ENCODE measurements at places on chromosomes 16 and 17.
A peak's percentile ranks its signal among the peaks of the same experiment; 100 is the strongest.

DNA sequence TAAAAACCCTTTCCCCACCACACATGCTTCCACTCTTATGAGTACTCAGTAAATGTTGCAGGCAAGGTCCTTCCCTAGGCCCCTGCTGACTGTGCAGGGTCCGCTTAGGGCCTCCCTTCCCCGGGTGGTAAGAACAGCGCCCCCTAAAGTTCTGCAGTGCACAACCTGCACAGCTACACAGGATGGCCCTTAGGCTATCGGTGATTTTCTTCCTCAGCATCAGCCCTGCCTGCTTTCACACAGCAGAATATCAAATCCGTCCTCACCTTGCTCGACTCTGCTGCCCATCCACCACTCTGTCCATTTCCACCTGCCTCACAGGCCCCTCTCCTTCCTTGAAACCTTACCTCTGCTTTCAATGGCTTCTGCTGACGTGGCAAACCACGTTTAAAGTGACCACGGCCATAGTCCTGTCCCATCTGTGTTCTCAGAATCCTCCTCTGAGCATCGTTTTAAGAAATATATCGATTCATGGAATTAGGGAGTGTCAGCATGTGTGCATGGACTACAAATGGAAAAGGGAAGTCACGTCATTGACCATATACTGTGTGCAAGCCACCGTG lies 51.4 kb upstream of the TMEM132E start:
- DNase-seq = no peak

DNA sequence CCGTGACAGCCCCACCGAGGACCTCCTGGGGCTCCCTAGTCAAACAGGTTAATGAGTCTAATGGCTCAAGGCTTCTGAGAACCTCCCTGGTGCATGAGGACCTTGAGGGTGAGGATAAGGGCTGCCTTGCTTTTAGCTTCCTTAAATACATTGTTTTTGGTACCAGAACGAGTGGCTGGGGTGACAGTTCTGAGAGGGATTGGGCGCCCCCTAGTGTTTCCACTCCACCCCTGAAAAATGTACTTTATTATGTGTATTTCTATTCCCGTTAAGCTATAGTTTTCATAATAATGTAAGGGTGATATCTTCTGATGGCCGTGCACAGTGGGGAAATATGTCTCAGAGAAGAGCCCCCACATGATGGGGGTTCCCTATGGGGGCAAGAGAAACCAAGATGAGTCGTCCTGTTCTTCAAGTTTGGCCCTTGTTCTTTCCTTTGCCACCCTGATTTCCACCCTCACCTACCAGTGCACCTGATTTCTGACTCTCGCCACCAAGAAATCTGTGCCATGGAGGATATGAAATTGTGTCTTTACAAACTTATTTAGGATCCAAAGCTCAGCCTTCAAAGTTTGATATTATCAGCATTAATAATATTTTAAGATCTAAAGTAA lies 14.5 kb upstream of the VWA3A start:
- peak; percentile 58 for DNase-seq

- no peak for DNase-seq
Observed at GRCh38 chr16:22789281-22789945, 24.5 kb upstream of the HS3ST2 start.

- no peak for DNase-seq
Observed at GRCh38 chr16:88790312-88791211, 5.5 kb upstream of the PIEZO1 start.

DNA sequence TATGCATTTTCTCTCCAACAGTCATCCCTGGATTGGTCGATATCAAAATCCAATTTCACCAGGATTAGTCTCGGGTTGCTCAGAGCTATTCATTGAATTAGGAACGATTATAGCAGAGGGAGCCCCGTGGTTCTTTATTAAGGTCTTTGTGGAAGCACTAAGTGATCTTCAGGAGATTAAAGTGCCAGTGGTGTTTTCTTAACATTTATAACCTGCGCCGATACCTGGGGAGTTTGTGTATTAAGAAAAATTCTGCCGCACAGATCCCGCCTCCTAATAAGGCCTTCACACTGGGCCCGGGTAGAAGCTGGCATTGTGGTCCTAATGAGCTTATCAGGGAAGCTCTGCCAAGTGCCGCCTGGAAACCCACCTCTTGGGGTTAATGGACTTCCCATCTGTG lies 238.7 kb downstream of the RBFOX1 start:
- no peak for DNase-seq

- DNase-seq = no peak
Observed at GRCh38 chr16:85637808-85638647, 24.9 kb downstream of the GSE1 start.

DNA sequence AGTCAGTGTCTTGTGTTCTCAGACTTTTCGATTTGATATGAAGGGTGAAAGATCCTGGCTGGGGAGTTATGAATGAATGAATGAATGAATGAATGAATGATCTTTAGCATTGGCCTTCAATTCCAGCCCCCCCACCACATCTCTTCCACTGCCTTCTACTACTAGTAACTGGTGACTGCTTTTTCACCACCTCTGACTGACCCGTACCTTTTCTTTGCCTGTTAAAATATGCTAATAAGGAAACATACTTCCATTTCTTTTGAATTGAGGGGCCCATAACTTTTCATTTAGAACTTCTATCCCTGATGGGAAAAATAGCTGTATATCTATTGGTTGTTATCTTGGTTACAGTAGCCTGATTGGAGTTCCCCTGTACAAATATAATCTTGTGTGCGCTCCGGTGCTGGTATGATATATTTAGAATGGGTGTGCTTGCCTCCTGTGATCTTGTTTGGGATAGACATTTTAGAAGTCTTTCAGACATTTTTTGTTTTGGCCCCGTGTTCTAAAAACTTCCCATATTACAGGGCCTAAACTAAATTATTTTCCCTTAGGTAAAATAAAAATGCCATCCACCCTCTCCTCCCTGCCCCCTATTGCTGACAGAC lies 3.4 kb downstream of the LYRM1 start:
- DNase-seq = no peak

GRCh38 chr17:81176666-81177065 lies 10.6 kb upstream of the AATK start:
- DNase-seq = no peak

GRCh38 chr17:8896641-8897635 lies 29.5 kb upstream of the PIK3R6 start:
- no peak for DNase-seq

- no peak for DNase-seq
Observed at GRCh38 chr17:61519139-61519538, 66.9 kb downstream of the TBX4 start.

- no peak for DNase-seq
Observed at GRCh38 chr16:72934636-72935403, 113.1 kb downstream of the ZFHX3 start.

- no peak for DNase-seq
Observed at GRCh38 chr17:38852771-38853291, 690 bp downstream of the RPL23 start.

GRCh38 chr16:69893106-69893505 lies 58.0 kb upstream of the CLEC18A start:
- no peak for DNase-seq

GRCh38 chr17:70288540-70289290 lies 119.4 kb downstream of the KCNJ2 start:
- DNase-seq = no peak

GRCh38 chr16:27195076-27195741 lies 8.1 kb upstream of the KDM8 start:
- no peak for DNase-seq

DNA sequence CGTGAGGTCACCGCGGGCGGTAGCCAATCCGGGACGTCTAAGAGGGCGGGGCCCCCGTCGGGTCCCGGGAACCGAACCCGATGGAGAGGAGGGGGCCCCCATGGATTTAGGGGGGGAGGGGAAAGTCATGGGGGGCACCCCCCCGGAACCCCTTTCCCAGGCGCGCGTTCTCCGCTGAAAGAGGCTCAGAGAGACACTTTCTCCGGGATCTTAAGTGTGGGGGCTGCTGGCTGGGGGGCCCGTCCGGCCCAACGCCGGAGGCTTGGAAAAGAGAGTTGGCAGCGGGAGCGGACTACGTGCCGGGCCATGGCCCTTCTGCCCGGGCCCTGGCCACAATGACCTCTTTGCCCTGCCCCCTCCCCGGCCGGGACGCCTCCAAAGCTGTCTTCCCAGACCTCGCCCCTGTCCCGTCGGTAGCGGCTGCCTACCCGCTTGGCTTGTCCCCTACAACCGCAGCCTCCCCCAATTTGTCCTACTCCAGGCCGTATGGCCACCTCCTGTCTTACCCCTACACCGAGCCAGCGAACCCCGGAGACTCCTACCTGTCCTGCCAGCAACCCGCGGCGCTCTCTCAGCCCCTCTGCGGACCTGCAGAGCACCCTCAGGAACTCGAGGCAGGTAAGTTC lies at the start of gene DLX4:
Gene DLX4 (plus strand): TSS at position 57 of the 626 bp plus-strand sequence. CDS start 279 bp downstream, at position 336.
- no peak for DNase-seq

- no peak for DNase-seq
Observed at GRCh38 chr16:66164581-66165247, 201.8 kb upstream of the CDH5 start.

DNA sequence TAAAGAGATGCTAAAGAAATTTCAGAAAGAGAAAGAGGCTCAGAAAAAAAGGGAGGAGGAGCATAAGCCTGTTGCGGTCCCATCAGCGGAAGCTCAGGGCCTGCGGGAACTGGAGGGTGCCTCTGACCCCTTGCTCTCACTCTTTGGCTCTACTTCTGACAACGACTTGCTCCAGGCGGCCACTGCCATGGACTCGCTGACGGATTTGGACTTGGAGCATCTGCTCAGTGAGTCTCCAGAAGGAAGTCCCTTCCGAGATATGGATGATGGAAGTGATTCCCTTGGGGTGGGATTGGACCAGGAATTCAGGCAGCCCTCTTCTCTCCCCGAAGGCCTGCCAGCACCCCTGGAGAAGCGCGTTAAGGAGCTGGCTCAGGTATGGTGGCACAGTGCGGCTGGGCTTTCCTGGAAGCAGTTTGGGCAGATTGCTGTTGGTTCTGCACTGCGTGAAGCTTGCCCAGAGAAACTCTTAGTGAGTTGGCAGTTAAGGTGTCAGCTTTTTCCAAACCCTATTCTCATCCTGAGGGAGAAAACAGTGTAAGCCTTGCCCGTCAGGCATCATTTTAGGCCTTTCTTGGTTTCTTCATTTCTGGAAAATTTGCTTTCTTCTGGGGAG lies 13.6 kb downstream of the UBN1 start:
- DNase-seq = no peak

GRCh38 chr17:27366437-27366836 lies 72.5 kb downstream of the WSB1 start:
- DNase-seq = no peak

DNA sequence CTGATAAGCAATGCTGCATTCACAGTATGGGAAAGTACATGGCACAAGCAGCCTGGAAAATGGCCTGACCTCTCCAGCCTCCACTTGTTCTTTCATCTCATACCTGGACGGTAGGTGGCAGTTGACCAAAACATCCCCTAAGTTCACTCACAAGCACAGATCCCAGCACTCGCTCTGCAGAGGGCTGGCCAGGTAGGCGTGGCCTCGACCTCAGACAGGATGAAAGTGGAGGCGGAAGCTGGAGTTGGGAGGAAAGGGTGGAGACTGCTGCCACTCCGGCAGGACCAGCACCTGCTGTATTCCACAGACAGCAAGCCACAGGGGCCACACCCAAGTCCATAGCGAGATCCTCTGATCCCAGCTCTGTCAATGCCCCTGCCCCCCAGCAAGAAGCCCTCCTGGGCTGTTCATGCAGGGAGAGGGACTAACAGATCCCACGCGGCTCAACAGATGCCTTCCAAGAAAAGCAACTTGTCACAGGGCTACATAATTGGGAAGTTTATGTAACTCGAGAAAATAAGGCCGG lies 31.3 kb downstream of the ZCCHC14 start:
- DNase-seq = no peak

- no peak for DNase-seq
Observed at GRCh38 chr17:12627781-12628451, 37.8 kb upstream of the MYOCD start.

DNA sequence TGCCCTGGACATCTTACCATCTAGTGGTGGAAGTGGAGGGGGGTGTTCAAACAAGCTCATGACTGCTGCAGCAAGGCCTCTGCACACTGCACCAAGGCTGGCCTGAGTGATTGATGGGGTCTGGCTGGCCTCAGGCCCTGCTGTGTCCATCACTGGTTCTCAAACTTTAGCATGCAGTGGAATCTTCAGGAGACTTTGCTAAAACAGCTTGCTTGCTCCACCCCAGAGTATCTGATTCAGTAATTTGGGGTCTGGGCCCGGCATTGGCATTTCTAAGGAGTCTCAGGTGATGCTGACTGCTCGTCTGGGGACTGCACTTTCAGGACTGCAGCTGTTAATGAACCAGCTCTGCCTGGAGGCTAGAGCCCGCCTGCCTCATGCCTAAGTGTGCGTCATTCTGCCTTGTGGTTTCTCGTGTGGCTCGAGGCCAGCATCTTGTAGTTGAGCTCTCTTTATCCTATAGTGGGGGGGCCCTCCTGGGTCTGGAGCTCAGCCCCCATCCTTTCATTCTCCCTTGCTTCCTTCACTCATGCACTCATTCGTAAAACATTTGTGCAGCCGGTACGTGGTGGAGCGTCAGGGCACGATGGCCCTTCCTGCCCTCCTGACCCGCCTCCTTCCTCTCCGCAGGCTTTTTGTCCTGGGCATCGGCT lies 4.1 kb downstream of the MGAT5B start:
- no peak for DNase-seq

DNA sequence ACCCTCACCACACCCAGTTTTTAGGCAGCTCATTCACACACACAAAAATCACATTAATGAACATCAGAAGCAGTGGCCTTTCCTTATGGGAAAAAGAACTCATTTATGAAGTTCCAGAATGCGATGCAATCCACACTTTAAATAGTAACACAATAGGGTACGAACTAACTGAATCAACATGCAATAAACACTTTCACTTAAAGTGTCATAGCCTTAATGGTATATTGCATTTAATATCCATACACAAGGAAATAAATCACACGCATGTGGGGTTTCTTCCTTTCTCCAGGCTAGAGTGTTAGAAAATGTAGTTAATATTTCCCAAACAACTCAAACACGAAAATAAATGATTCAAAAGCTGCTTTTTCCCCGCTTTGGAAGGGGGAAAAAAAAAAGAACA lies 19.7 kb downstream of the ADCY9 start:
- no peak for DNase-seq

GRCh38 chr16:51051671-51052070 lies 99.4 kb downstream of the SALL1 start:
- DNase-seq = no peak

- no peak for DNase-seq
Observed at GRCh38 chr16:89923640-89924296, 626 bp downstream of the TUBB3 start.

GRCh38 chr17:385178-385835 lies 32.7 kb upstream of the RPH3AL start:
- peak; percentile 13 for DNase-seq

DNA sequence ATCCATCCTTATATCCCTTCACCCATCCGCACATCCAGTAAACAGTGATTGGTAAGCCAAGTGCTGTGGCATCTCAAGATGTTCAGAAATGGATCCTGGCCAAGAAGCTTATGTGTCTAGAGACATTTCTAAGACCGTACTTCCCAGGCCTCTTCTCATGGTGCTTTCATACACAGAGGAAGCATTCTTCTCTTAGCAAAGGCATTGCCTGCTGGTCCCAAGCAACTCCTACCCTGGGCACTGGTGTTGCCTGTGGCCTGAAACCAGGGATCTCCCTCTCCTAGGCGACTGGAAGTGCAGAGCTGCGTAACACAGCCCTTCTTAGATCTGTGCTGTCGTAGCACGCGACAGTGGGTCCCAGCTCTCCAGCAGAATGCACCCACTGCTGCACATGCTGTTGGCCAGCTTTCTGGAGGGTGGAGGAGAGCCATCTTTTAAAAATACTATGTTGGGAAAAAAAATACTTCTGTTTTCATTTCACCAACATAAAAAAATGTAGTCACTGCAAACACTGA lies 182.9 kb downstream of the CCDC182 start:
- no peak for DNase-seq

- DNase-seq = no peak
Observed at GRCh38 chr17:37375706-37376105, at the start of gene C17orf78. Gene C17orf78, plus strand, starts transcription at chr17:37375985. Its CDS starts 108 bp downstream, at chr17:37376093.

GRCh38 chr16:35011-35677 lies 18.3 kb downstream of the POLR3K start:
- DNase-seq = no peak
